ENCODE measurements at places on chromosomes 11 and 22. TPM values are rescaled to one million over a fixed set of nuclear protein-coding genes. Genes with fewer than 3 reads are reported as not detected.

DNA sequence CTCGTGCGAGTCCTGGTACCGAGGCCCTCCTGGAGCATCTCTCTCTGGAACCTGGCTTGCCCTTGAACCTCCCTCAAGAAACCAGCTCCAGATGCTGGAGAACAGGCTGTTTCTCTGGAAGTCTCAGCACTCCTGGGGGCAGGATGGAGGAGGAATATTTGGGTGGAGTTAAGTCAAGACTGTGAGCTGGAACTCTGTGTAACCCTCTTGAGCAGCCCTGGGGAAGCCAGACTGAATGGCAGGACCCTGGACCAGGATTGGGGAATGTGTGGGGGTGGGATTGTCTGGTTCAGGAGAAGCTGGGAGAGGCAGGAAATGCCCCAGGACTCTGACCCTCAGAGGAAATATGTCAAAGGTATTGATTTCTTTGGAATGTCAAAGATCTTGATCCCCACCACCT, 7.7 kb downstream of the CREB3L1 start:
- H3K27ac ChIP-seq = peak overlapping the region; percentile 64
- no peak overlapping the region for H3K4me3 ChIP-seq
- peaks cover 22% of the 10 kb centered on the region for H3K4me1 ChIP-seq
- H3K27me3 ChIP-seq = no peaks in the 10 kb centered on the region
- no peaks in the 10 kb centered on the region for H3K36me3 ChIP-seq
- no peak for DNase-seq

DNA sequence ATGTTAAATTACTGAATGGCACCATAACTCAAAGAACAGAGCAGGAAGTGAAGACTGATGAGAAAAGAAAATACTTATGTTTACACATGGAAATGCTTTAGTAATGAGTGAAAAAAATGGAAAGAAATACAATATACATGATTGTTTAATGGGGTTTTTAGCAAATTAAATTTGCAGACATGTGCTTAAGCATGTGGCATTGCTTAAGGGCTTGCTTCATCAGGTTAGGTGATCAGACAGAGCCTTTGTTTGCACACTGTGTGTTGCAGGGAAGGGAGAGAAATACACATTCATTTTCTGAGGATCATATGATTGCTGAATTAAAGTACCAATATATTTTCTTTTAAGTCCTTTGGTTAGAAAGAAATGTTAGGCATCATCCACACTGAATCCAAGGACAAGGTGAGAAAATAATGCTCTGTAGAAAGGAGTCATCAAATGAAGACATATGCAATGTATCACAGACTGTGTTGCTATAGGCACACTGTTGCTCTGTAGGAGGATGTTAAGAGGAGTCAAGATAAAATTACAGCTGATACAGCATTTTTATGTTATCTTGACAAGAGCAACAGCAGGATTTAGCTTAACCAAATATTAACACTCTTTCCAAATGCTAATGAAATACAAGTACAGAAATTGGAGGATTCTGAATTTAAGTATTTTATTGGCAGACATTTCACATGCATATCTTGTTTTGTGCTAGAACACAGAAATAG, 23.4 kb upstream of the ARHGAP20 start:
- H3K27me3 ChIP-seq = no peaks in the 10 kb centered on the region
- no peak overlapping the region for H3K4me3 ChIP-seq
- no peak overlapping the region for H3K27ac ChIP-seq
- DNase-seq = no peak

DNA sequence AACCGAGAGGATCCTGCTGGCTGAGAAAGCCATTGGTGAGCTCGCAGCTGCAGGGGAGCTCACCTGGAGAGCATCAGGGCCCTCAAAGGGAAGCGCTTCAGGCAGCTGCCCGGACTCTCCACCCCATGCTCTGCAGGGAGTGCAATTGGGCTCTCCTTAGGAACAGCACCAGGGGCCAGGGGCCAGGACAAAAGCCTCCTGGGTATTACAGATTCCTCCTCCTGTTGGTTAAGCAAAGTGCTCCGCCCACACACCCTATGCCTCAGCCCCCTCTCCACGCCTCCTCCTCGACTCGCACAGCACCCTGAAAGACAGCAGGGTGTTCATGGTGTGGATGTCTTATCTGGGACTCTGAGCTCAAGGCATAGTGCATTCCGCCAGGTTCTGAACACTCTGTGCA, 139.9 kb downstream of the SHANK2 start:
- H3K4me3 ChIP-seq = no peak overlapping the region
- H3K27me3 ChIP-seq = no peaks in the 10 kb centered on the region
- no peak overlapping the region for H3K27ac ChIP-seq
- no peaks in the 10 kb centered on the region for H3K4me1 ChIP-seq
- DNase-seq = no peak

DNA sequence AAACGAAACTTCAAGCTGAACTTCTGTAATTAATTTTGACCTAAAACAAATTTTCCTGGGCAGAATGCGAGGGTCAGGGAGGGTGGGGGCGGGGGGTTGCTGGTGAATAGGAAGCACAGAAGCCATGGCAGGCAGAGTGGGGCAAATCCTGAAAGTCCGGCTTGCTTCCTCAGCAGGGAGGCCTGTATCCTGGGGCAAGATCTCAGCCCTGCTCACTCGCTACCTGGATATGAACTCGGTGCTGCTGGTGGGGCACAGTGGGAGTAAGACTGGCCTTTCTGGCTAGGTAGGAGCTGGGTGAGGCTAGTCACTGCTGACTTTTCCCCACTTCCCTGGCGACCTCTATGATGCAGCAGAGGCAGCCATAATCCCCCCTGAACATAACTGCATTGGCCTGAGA, 168.9 kb upstream of the CHORDC1 start:
- no peak overlapping the region for H3K4me3 ChIP-seq
- no peak overlapping the region for H3K27ac ChIP-seq
- H3K36me3 ChIP-seq = no peaks in the 10 kb centered on the region
- no peaks in the 10 kb centered on the region for H3K4me1 ChIP-seq
- no peak for DNase-seq

DNA sequence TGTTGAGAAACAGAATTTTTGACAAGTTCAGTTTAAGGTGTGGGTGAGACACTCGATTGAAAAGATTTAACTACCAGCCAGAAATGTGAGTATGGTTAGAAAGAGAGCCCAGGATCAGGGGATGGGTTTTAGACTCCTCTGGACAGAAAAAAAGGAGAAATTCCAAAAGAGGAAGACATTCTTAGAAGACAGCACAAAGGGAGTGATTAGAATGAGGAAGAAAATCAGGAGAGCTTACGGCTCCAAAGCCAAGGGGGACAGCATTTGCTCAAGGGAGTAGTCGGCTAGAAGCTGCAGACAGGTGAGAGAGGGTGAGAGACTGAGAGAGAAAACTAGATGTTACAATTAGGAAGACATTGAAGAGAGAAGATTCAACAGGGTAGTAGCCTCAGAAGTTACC, 166.1 kb downstream of the ADAMTS15 start:
- H3K27me3 ChIP-seq = no peaks in the 10 kb centered on the region
- no peak for DNase-seq
- no peak overlapping the region for H3K4me3 ChIP-seq

GRCh38 chr11:63869171-63869591, 30.3 kb downstream of the MARK2 start:
- no peaks in the 10 kb centered on the region for H3K27me3 ChIP-seq
- H3K4me3 ChIP-seq = no peak overlapping the region
- H3K36me3 ChIP-seq = no peaks in the 10 kb centered on the region

- H3K36me3 ChIP-seq = no peaks in the 10 kb centered on the region
- no peak for DNase-seq
- no peak overlapping the region for H3K27ac ChIP-seq
- no peak overlapping the region for H3K4me3 ChIP-seq
Observed at GRCh38 chr11:3223932-3224381, 5.3 kb upstream of the MRGPRG start.

- H3K4me1 ChIP-seq = no peaks in the 10 kb centered on the region
- DNase-seq = no peak
- H3K4me3 ChIP-seq = no peak overlapping the region
- H3K27ac ChIP-seq = no peak overlapping the region
- no peaks in the 10 kb centered on the region for H3K27me3 ChIP-seq
Observed at GRCh38 chr11:126740846-126741245, 259.7 kb downstream of the KIRREL3 start.

DNA sequence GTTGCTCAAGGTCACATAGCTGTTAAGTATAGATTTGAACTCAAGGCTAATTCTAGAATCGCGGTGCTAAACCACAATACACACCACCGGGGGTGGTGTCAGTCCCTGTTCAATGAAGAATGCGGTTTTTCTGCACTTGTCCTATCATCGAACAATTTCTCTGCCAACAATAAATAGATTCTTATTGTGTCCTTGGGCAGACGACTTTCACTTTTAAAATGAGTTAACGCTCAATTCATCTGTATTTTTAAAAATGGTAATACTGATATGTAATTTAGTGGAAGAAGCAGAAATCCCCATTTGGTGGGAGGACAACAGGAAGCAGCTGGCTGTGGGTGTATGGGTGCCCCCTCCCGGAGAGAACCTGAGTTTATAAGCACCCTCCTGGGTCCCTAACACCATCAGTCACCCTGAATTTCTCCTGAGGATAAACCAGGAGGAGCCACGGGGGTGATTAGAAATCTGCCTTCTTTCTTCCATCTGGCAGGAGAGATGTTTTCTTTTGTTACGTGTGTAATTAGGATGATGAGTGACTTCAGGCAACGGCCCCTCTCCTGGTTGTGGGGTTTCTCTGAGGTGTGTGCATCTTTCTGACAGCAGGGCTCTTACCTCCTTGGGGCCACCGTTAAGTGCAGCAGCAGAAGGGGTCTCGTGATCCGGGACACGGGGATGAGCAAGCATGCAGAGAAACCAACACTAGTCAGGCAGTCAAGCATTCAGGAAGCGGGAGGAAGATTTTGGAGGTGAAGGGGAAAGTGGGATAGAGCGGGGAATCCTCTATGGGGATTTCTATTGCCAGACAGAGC, 87.7 kb downstream of the GRAMD1B start:
- no peak overlapping the region for H3K4me3 ChIP-seq
- H3K27me3 ChIP-seq = peaks cover 12% of the 10 kb centered on the region
- no peak overlapping the region for H3K27ac ChIP-seq
- no peak for DNase-seq
- H3K4me1 ChIP-seq = no peaks in the 10 kb centered on the region

- no peak overlapping the region for H3K27ac ChIP-seq
- peaks cover 15% of the 10 kb centered on the region for H3K27me3 ChIP-seq
- H3K36me3 ChIP-seq = no peaks in the 10 kb centered on the region
- H3K4me1 ChIP-seq = peaks cover 4% of the 10 kb centered on the region
- DNase-seq = no peak
Observed at GRCh38 chr11:115712296-115712695, 208.1 kb upstream of the CADM1 start.

DNA sequence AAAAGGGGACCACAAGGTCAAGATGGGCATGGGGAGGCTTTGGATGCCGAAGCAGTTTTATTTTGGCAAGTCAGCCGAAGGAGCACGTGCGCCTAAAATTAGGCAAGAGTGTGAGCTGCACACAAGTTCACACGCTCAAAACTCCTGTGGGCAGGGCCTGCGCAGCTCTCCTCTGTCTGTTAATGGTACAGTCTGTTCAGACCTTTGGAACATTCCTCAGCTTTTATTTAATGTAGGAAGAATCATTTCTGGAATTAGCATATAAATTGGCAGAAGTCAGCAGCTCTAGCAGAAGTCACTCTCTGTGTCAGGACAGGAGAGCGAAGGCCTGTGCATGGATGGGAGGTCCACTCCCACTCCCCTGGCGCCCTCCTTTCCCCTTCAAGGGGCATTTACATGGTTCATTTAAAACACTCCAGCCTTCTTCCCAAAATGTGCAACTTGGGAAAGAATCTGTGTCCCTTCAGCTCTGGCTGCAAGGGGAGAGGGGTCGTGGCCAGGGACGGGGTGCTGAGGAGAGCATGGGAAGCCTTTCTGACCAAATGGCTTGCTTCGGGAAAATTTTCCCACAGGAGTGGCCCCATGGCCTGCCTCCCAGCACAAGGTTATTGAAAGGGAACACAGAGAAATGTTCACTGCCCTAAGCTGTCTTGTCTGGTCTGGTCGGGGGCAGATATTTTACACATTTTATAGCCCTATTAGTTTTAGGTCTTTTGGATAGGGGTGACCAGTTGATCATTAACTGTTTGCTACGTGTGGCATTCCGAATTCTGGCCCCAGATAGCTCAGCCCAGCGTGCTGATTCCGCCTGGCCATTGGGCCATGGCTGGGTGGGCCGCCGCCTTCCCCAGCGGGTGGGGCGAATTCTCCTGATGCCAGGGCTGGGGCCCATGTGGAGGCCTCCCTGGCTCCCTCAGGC, 43.9 kb upstream of the SMIM38 start:
- H3K36me3 ChIP-seq = no peaks in the 10 kb centered on the region
- peaks cover 7% of the 10 kb centered on the region for H3K4me1 ChIP-seq
- H3K27me3 ChIP-seq = no peaks in the 10 kb centered on the region
- no peak overlapping the region for H3K4me3 ChIP-seq
- no peak overlapping the region for H3K27ac ChIP-seq

DNA sequence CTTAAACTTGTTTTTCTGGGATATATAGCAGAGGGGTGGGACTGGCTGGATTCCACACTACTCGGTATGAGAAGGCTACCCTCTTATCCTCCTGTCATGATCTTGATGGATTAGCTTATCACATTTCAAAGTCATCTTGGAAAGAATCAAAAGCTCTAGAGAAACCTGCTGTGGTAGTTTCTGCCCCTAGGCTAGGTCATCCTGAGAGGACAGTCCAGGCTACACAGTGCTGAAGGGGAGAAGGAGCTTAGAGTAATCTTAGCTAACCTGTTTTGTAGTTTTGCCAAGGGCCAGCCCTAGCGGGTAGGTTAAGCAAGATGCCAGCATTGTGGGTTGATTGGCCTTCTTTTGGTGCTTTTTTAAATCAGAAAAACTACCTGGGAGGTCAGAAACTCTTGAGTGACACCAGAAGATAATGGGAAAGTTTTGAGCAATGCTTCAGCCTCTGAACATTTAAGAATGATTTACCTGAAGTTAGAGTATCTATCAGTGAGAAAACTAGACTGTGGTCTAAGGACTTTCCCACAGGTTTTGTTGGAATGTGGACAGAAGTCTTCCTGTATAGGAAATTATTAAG, 21.3 kb downstream of the PIWIL4 start:
- H3K4me3 ChIP-seq = no peak overlapping the region
- H3K36me3 ChIP-seq = no peaks in the 10 kb centered on the region
- no peaks in the 10 kb centered on the region for H3K27me3 ChIP-seq
- H3K4me1 ChIP-seq = peaks cover 5% of the 10 kb centered on the region
- DNase-seq = no peak
- no peak overlapping the region for H3K27ac ChIP-seq

GRCh38 chr11:126048197-126048596, 14.5 kb downstream of the CDON start:
- no peak overlapping the region for H3K27ac ChIP-seq
- H3K4me3 ChIP-seq = no peak overlapping the region

GRCh38 chr11:80155412-80156017, 714.7 kb upstream of the TENM4 start:
- H3K36me3 ChIP-seq = no peaks in the 10 kb centered on the region
- no peaks in the 10 kb centered on the region for H3K27me3 ChIP-seq
- H3K4me3 ChIP-seq = no peak overlapping the region
- no peak for DNase-seq
- H3K4me1 ChIP-seq = no peaks in the 10 kb centered on the region
- no peak overlapping the region for H3K27ac ChIP-seq

GRCh38 chr11:350723-351255, 18.5 kb upstream of the B4GALNT4 start:
- DNase-seq = no peak
- H3K4me3 ChIP-seq = no peak overlapping the region
- H3K36me3 ChIP-seq = no peaks in the 10 kb centered on the region
- peaks cover 30% of the 10 kb centered on the region for H3K4me1 ChIP-seq

- no peaks in the 10 kb centered on the region for H3K27me3 ChIP-seq
- H3K36me3 ChIP-seq = no peaks in the 10 kb centered on the region
- no peak overlapping the region for H3K27ac ChIP-seq
Observed at GRCh38 chr22:49600891-49601431, 226.7 kb downstream of the BRD1 start.

The UPK3A gene
- not detected for total RNA-seq

The OR52J3 gene
- total RNA-seq = not detected

The FAM83F gene
- total RNA-seq = 0.35 TPM

The FOLH1 gene
- total RNA-seq = 5.1 TPM

The C22orf31 gene
- total RNA-seq = not detected

The ZNF70 gene
- total RNA-seq = 6.1 TPM

The OR5B3 gene
- total RNA-seq = not detected

The HBD gene
- not detected for total RNA-seq

The RAG2 gene
- total RNA-seq = not detected

Data from upper lobe of right lung (tissue), 1 donor.